Aorta (tissue), 5 donors: ENCODE measurements at places on chromosomes 7 and 10. TPM values are rescaled to one million over a fixed set of nuclear protein-coding genes. Genes with fewer than 3 reads are reported as not detected.
A peak's percentile ranks its signal among the peaks of the same experiment; 100 is the strongest.

DNA sequence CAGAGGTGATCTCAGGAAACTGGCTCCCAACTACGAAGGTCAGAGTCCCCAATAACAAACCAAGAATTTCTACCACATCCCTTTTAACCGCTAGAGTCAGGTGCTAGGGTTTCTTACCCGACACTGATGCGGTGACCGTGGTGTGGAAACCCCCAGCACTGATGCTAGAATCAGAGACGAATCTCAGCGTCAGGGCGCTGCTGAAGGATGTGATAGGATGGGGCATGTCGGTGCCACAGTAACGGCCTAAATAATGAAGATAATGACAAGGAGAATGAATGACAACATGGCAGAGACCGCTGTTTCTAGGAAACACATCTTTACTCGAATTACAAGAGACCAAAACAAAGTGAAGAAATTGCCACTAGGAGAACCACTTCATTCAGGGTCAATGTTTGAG, 131.1 kb upstream of the RSU1 start:
- no peak overlapping the region for H3K27ac ChIP-seq
- H3K36me3 ChIP-seq, result no peaks in the 10 kb centered on the region
- no peaks in the 10 kb centered on the region for H3K27me3 ChIP-seq
- no peaks in the 10 kb centered on the region for H3K4me1 ChIP-seq

DNA sequence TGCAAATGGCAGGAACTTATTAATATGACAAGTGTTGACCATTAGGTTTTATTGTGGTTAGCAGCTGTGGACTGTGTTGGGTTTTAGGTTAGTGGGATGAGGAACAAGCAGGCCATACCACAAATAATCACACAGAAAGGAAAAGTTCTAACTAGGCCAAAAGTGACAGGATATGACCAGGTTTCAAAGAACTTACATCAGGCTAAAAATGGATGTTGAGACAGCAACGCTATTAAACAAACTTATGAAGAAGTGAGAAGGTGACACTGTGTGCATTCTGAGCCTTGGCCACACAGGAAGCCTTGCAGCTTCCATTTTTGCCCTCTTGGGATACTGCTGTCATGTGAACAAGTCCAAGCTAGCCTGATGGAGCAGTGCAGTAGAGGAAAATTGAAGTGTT, 568.8 kb downstream of the HTR7 start:
- peak overlapping the region; percentile 75 for H3K27ac ChIP-seq
- H3K4me1 ChIP-seq, result no peaks in the 10 kb centered on the region
- H3K4me3 ChIP-seq, result no peak overlapping the region
- H3K36me3 ChIP-seq, result no peaks in the 10 kb centered on the region
- no peaks in the 10 kb centered on the region for H3K27me3 ChIP-seq

DNA sequence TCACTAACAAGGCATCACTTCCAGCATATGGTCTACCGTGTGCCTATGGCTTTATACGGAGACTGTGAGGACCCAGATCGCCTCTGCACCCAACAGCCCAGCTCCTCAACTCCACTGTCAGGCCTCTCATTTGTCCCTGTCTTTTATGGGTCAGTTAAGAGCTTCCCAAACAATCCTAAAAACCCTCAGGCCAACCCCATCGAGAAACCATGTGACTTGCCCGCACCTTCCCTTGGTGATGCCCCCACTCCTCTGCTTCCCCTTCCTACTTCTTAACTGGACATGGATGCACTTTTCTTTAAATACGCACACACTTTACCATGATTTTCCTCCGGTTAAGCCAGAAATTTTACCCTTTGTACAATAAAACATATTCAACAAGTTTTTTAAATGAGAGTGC, 46.8 kb downstream of the BAIAP2L1 start:
- no peaks in the 10 kb centered on the region for H3K27me3 ChIP-seq
- H3K36me3 ChIP-seq, result no peaks in the 10 kb centered on the region
- no peaks in the 10 kb centered on the region for H3K4me1 ChIP-seq

The NRP1 gene
- total RNA-seq, result 111 TPM

- H3K4me3 ChIP-seq, result no peak overlapping the region
- no peaks in the 10 kb centered on the region for H3K36me3 ChIP-seq
- DNase-seq, result no peak
- peaks cover 1% of the 10 kb centered on the region for H3K4me1 ChIP-seq
- no peaks in the 10 kb centered on the region for H3K27me3 ChIP-seq
These were observed 104.7 kb upstream of the RHEB start for GRCh38 chr7:151624246-151624928.

DNA sequence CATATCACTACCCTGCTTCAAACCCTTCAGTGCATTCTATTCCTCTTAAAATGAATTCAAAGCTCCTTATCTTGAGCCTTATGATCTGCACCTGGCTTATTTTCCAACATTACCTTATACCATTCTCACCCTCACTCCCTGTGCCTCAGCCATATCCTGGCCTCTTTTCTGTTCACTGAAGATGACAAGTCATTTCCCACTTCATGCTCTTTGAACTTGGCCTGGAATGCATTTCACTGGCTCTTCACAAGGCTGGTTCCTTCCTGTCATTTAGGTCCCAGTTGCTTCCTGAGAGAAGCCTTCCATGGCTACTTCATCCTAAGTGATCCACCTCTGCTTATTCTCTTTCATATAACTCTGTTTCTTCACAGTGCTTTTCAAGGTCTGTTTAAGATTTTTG, 3.2 kb upstream of the LIPF start:
- H3K27ac ChIP-seq, result no peak overlapping the region
- DNase-seq, result no peak
- no peaks in the 10 kb centered on the region for H3K27me3 ChIP-seq
- no peak overlapping the region for H3K4me3 ChIP-seq
- no peaks in the 10 kb centered on the region for H3K36me3 ChIP-seq

The STEAP4 gene
- total RNA-seq, result 125 TPM

- H3K36me3 ChIP-seq, result no peaks in the 10 kb centered on the region
- peaks cover 2% of the 10 kb centered on the region for H3K4me1 ChIP-seq
- H3K4me3 ChIP-seq, result no peak overlapping the region
- no peak overlapping the region for H3K27ac ChIP-seq
- no peak for DNase-seq
These were observed 21.6 kb downstream of the AHR start for GRCh38 chr7:17320102-17320497.

DNA sequence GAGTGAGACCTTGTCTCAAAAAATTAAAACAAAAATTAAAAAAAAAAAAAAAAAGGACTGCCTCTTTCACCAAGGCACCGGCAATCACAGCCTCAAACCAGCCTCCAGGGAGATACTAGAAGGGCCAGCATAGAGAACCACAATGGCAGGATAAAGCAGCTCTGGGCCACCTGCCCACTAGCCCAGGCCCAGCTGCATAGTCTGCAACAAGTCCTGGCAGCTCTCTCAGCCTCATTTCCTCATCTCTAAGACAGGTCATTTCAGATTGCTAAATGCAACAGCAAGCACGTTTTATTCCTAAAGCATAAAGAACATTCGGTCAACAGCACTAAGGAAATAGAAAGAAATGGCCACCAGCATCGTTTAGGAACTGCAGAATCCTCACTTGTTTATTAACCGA, 28.8 kb downstream of the XPNPEP1 start:
- peaks cover 19% of the 10 kb centered on the region for H3K4me1 ChIP-seq
- H3K27ac ChIP-seq, result peak overlapping the region; percentile 68
- no peaks in the 10 kb centered on the region for H3K27me3 ChIP-seq
- DNase-seq, result peak; percentile 83
- H3K4me3 ChIP-seq, result no peak overlapping the region
- H3K36me3 ChIP-seq, result no peaks in the 10 kb centered on the region

The GIMAP2 gene
- 11.5 TPM for total RNA-seq

GRCh38 chr7:36764929-36765328, 40.6 kb upstream of the AOAH start:
- no peaks in the 10 kb centered on the region for H3K4me1 ChIP-seq
- H3K4me3 ChIP-seq, result no peak overlapping the region
- no peak for DNase-seq
- no peaks in the 10 kb centered on the region for H3K36me3 ChIP-seq
- no peaks in the 10 kb centered on the region for H3K27me3 ChIP-seq

DNA sequence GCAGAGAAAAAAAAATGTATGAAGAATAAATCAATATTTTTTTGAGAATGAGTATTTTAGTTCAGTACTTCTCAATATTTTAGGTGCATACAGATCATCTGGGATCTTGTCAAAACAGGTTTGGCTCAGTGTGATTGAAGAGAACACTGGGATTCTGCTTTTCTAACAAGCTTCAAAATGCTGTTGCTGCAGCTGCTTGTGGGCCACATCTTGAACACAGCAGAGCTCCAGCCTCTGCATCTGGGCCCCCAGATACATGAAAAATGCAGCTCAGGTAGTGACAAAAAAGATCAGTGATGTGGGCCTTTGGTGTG, 1177.1 kb upstream of the C7orf33 start:
- H3K4me3 ChIP-seq, result no peak overlapping the region
- no peak for DNase-seq
- H3K27ac ChIP-seq, result no peak overlapping the region
- no peaks in the 10 kb centered on the region for H3K27me3 ChIP-seq
- H3K4me1 ChIP-seq, result no peaks in the 10 kb centered on the region
